ENCODE measurements at places on chromosomes 12 and 14. TPM values are rescaled to one million over a fixed set of nuclear protein-coding genes. Genes with fewer than 3 reads are reported as not detected.

The KIF21A gene
- 3.2 TPM for total RNA-seq

The CAPRIN2 gene
- total RNA-seq: 24.6 TPM

The SELPLG gene
- 25.7 TPM for total RNA-seq

The SLC15A4 gene
- 18.4 TPM for total RNA-seq

The TRPV4 gene
- total RNA-seq: not detected

The ADCY6 gene
- not detected for total RNA-seq

The EXD2 gene
- 6.6 TPM for total RNA-seq

The PUS7L gene
- total RNA-seq: 15.3 TPM

The SIRT4 gene
- not detected for total RNA-seq

The OTOGL gene
- not detected for total RNA-seq

The OR4K17 gene
- not detected for total RNA-seq

The COX8C gene
- not detected for total RNA-seq

The CD69 gene
- total RNA-seq: 659 TPM

The GUCY2C gene
- not detected for total RNA-seq

The ZNF410 gene
- total RNA-seq: 81.1 TPM

The DAO gene
- total RNA-seq: not detected

The MYH6 gene
- not detected for total RNA-seq

The KLHL33 gene
- 0.19 TPM for total RNA-seq

The CKAP4 gene
- 15.7 TPM for total RNA-seq

The KLHDC1 gene
- 11.8 TPM for total RNA-seq

The APEX1 gene
- total RNA-seq: 125 TPM

The VRTN gene
- total RNA-seq: not detected

The PFKM gene
- 9.4 TPM for total RNA-seq

The DEGS2 gene
- 0.11 TPM for total RNA-seq

The INSM2 gene
- not detected for total RNA-seq

The BHLHE41 gene
- not detected for total RNA-seq

The RAB5B gene
- total RNA-seq: 27.4 TPM

The CCDC175 gene
- total RNA-seq: not detected
